LoVo (cell line): ENCODE measurements at places on chromosomes 13 and 19.

DNA sequence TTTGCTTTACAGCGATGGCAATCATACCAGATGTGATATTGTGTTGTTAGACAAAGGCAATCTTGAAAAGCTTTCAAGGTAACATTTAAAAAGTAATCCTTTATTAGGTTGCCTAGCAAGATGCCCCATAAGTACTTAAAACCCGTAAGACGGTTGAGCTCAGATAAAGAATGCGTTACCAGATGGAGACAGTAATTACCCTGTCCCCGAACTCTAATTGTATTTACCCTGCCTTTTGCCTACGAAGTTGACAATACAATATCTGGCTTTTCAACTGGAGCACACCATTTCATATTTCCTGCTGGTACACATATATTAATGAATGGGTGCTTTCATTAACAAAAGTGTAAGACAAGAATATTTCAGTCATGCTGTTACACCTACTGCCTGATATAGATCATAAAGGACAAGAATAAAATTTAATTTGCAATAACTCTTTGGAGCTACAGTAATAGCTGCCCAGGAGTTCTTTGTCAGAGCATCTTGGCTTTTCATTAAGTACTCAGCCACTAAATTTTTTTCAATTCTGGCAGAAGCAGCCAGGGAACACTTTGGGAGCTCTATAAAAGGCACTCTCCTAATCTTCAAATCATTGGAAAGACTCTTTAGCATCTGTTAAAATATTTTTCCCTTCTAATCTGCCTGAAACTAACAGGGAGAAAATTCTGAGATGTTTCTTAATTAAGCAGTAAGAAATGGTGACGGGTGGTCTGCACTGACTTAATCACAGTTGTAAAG, 63.8 kb downstream of the DCT start:
- no peak for DNase-seq

DNA sequence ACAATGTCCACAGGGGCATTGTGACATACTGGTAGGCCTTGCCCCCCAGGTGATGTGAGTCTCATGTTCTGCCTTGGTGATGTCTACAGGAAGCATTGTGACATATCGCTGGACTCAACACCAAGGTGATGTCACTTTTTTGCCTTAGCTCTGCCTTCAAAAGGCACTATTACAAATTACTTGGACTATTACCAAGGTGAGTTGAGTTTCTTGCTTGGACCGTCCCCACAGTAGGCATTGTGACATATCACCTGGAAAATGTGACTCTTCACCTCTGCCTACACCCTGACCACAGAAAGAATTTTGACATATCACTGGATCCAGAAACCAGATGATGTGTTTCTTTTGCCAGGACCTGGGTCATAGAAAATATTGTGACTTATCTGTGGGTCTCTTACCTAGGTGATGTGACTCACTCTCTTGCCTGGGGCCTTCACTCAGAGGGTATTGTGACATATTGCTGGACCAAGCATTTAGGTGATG, 60.6 kb upstream of the ZNF724 start:
- no peak for DNase-seq

DNA sequence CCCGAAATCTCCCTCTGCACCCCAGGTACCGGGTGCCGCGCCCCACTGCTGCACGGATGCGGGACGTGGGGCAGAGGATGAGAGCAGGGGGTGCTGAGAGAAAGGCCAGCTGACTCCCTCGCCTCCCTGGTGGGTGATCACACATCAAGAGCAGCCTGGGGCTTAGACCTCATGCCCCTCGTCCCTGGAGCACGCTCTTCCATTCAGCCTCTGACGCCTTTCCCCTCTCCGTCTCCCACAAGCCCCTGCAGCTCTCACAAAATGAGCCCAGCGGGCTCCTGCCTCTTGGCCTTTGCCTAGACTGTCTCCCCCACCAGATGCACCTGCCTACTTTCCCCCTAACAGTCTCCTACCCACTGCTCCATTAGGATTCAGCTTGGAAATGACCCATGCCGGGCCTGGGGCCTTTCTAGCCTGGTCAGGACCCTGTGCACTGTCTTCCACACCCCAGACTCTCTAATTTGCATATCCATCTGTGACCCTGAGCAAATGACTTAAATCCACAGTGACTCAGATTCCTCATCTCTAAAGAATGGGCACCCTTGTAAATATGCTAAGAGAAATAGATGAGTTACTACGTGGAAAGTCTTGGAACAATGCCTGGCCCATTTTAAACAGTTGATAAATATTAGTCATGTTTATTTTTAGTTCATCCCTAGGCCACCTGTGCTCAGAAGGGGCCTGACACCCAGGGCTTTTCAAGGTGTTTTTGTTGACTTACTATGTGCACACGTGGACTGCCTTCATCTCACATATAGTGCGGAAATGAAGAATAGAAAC, 582 bp upstream of the PTPRH start:
- DNase-seq, result peak; percentile 91

GRCh38 chr13:30804474-30804873, 69.1 kb downstream of the ALOX5AP start:
- DNase-seq, result no peak
